ENCODE measurements at places on chromosomes 13 and 19. TPM values are rescaled to one million over a fixed set of nuclear protein-coding genes. Genes with fewer than 3 reads are reported as not detected.

Gene MAN2B1
- polyA plus RNA-seq: 51.5 TPM

Gene GPR4
- polyA plus RNA-seq: 0.66 TPM

Gene SLC35E1
- 34.0 TPM for polyA plus RNA-seq

Gene UHRF1
- 17.7 TPM for polyA plus RNA-seq

Gene UQCR11
- polyA plus RNA-seq: 124 TPM

Gene CPB2
- 0.10 TPM for polyA plus RNA-seq

Gene CLEC17A
- polyA plus RNA-seq: 0.13 TPM

Gene ZNF177
- 2.9 TPM for polyA plus RNA-seq

GRCh38 chr19:47641891-47642485, 33.1 kb downstream of the BICRA start:
- DNase-seq: no peak
- peaks cover 12% of the 10 kb centered on the region for H3K36me3 ChIP-seq
- H3K4me1 ChIP-seq: peaks cover 14% of the 10 kb centered on the region
- no peak overlapping the region for H3K4me3 ChIP-seq

- no peaks in the 10 kb centered on the region for H3K36me3 ChIP-seq
- H3K27ac ChIP-seq: no peak overlapping the region
- no peak for DNase-seq
- H3K4me1 ChIP-seq: no peaks in the 10 kb centered on the region
- H3K27me3 ChIP-seq: no peaks in the 10 kb centered on the region
These were observed 479.5 kb downstream of the ZNF536 start for GRCh38 chr19:30851646-30852045.

DNA sequence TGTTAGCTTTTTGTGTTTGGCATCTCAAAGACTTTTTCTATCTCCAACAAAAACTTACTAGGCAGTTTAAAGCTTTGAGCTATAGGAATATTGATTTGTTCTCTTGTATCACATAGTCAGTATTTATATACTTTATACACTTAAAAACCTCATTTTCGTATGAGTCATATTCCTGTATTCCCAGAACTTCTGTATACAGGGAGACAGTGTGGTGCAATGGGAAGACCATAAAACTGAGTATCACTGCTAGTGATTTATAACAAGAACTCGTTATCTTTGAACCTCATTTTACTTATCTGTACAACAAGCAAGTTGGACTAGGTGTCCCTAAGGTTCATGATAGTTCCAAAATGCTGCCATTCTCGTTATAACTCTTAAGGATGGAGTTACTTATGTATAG, 6.3 kb downstream of the GPR180 start:
- H3K27ac ChIP-seq: no peak overlapping the region
- no peaks in the 10 kb centered on the region for H3K27me3 ChIP-seq
- H3K36me3 ChIP-seq: peaks cover 21% of the 10 kb centered on the region

GRCh38 chr13:40927929-40928328, 91.2 kb downstream of the ELF1 start:
- no peak for DNase-seq
- no peaks in the 10 kb centered on the region for H3K4me1 ChIP-seq
- H3K27me3 ChIP-seq: no peaks in the 10 kb centered on the region
- H3K36me3 ChIP-seq: peaks cover 28% of the 10 kb centered on the region

- H3K4me3 ChIP-seq: no peak overlapping the region
- no peak overlapping the region for H3K27ac ChIP-seq
- H3K4me1 ChIP-seq: peaks cover 5% of the 10 kb centered on the region
These were observed 37.3 kb downstream of the CILP2 start for GRCh38 chr19:19575411-19575810.

DNA sequence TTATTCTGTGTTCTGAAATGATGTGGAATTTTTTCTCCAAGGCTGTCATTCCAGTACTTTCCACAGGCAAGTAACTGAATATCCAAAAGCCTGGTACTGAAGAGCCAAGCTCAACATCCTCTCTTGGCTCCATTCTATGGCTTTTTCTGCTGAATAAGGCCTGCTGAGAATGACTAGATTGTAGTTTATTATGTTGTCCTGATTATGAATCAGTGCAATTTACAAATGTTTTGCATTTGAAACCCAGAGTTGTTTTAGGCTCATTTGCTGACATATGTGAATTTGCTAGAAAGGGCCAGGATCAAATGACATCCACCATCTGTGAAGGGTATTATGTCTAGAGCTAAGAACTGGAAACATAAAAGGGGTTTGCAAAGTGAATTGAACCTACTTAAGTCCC, 596.6 kb downstream of the KCTD12 start:
- H3K27ac ChIP-seq: no peak overlapping the region
- no peak for DNase-seq
- no peaks in the 10 kb centered on the region for H3K27me3 ChIP-seq

GRCh38 chr13:76762721-76763120, 123.5 kb downstream of the KCTD12 start:
- H3K4me1 ChIP-seq: no peaks in the 10 kb centered on the region
- no peak overlapping the region for H3K27ac ChIP-seq
- no peaks in the 10 kb centered on the region for H3K27me3 ChIP-seq
- no peak for DNase-seq
- no peaks in the 10 kb centered on the region for H3K36me3 ChIP-seq
- H3K4me3 ChIP-seq: no peak overlapping the region

DNA sequence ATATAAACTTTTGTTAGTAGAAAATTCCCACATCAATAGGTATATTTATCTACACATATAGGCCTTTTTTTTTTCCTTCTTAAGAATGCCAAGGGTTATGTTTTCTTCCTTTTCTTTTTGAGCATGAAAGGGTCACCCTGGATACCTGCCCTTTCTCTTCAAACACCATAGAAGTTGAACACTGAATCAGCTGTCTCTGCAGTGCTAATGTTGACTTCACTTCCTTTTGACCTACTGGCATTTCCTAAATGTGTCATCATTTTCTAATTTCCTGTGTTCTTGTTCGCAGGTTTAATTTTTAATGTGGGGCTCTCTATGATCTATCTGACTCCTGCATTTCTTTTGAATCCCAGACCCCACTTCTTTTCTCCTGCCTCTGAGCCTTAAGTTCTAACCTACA, 532.0 kb downstream of the GPC6 start:
- no peaks in the 10 kb centered on the region for H3K27me3 ChIP-seq
- DNase-seq: no peak
- no peak overlapping the region for H3K27ac ChIP-seq
- H3K4me1 ChIP-seq: no peaks in the 10 kb centered on the region

DNA sequence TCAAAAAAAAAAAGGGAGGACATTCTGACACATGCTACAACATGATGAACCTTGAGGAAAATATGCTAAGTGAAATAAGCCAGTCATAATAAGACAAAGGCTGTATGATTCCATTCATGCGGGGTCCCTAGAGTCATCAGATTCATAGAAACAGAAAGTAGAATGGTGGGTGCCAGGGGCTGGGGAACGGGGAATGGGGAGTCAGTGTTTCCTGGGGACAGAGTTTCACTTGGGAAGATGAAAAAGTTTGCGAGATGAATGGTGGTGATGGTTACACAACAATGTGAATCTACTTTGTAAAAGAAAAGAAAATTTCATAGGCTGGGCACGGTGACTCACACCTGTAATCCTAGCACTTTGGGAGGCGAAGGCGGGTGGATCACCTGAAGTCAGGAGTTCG, 6.1 kb upstream of the CLEC4G start:
- H3K27ac ChIP-seq: no peak overlapping the region
- no peak overlapping the region for H3K4me3 ChIP-seq
- DNase-seq: no peak
- no peaks in the 10 kb centered on the region for H3K4me1 ChIP-seq
- H3K36me3 ChIP-seq: no peaks in the 10 kb centered on the region
- peaks cover 5% of the 10 kb centered on the region for H3K27me3 ChIP-seq

GRCh38 chr13:27981006-27981708, 7.3 kb downstream of the URAD start:
- peak overlapping the region; percentile 98 for H3K27ac ChIP-seq
- peaks cover 8% of the 10 kb centered on the region for H3K4me1 ChIP-seq
- peak overlapping the region; percentile 89 for H3K4me3 ChIP-seq
- DNase-seq: no peak
- no peaks in the 10 kb centered on the region for H3K36me3 ChIP-seq

- no peak overlapping the region for H3K27ac ChIP-seq
- no peak overlapping the region for H3K4me3 ChIP-seq
- no peaks in the 10 kb centered on the region for H3K4me1 ChIP-seq
- DNase-seq: no peak
- H3K36me3 ChIP-seq: peaks cover 19% of the 10 kb centered on the region
These were observed 8.3 kb downstream of the UBAC2 start for GRCh38 chr13:99208845-99209527.

DNA sequence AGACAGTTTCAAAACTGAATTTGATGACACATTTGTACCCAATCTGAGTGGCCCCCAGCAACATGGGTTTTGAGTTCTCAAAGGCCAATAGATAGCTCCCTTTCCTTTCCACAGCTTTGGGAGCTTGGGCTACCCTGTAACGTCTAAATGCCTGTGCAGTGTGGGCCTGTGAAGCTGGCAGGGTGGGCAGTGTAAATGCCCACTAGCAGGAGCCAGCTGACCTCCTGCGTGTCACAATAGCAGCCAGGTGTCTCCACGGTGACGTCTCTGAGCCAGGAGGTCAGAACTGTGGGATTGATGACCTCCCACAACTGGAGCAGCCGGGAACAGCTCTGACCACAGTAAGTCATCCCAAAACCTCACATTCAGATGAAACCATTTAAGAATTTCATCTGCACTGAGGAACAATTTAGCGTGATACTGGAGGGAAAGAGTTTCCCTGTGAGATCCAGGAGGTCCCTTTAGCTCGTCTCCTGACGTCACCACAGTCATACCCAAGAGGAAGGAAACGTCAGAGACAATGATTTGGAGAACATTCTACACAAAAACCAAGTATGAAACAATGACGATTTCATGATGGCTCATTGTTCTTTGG, at the start of gene IPO5:
TSS of gene IPO5 (plus strand) at position 300 of the 595 bp plus-strand sequence. CDS start 23,022 bp downstream, outside the sequence.
- no peaks in the 10 kb centered on the region for H3K27me3 ChIP-seq
- no peaks in the 10 kb centered on the region for H3K36me3 ChIP-seq
- no peak for DNase-seq
- H3K4me3 ChIP-seq: no peak within 1 kb of the TSS

- no peak for DNase-seq
- peaks cover 69% of the 10 kb centered on the region for H3K27me3 ChIP-seq
- peaks cover 1% of the 10 kb centered on the region for H3K36me3 ChIP-seq
- H3K27ac ChIP-seq: peak overlapping the region; percentile 16
- peaks cover 46% of the 10 kb centered on the region for H3K4me1 ChIP-seq
These were observed 816 bp downstream of the SPRED3 start for GRCh38 chr19:38389101-38389925.

GRCh38 chr19:11198769-11199424, 1.6 kb upstream of the KANK2 start:
- no peak for DNase-seq
- H3K4me3 ChIP-seq: no peak overlapping the region
- H3K4me1 ChIP-seq: peaks cover 14% of the 10 kb centered on the region
- no peaks in the 10 kb centered on the region for H3K27me3 ChIP-seq

- H3K36me3 ChIP-seq: no peaks in the 10 kb centered on the region
- DNase-seq: peak; percentile 41
- H3K27ac ChIP-seq: no peak overlapping the region
- H3K27me3 ChIP-seq: no peaks in the 10 kb centered on the region
These were observed 209.7 kb downstream of the SPRY2 start for GRCh38 chr13:80131204-80131603.
